ENCODE measurements at places on chromosomes 16 and 17. TPM values are rescaled to one million over a fixed set of nuclear protein-coding genes. Genes with fewer than 3 reads are reported as not detected.

DNA sequence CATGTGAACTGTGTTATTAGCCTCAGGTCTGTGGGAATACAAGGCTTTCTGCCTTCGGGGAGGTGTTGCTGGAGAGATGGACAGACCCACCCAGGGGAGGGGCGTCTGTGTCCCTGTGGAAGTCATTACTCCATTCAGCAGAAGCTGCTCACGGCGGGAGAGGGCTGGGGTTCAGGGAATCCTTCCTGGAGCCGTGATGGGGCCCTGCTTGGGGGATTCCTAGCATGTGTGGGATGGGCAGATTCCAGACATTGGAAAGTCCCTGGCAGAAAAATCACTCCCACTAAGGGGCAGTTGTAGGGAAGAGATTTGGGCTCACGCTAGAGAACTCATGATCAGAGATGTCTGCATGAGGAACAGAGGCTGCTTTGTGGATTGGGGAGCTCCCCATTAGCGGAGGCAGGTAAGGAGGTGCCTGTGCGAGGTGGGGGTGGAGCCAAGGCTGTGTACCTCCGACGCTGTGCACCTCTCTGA is 56.3 kb upstream of the IL34 start:
- peak; percentile 74 for ATAC-seq

Gene NEUROD2
- 0.41 TPM for total RNA-seq

- ATAC-seq: peak; percentile 98
Observed at GRCh38 chr16:81181013-81181720, 57.3 kb upstream of the BCO1 start.

DNA sequence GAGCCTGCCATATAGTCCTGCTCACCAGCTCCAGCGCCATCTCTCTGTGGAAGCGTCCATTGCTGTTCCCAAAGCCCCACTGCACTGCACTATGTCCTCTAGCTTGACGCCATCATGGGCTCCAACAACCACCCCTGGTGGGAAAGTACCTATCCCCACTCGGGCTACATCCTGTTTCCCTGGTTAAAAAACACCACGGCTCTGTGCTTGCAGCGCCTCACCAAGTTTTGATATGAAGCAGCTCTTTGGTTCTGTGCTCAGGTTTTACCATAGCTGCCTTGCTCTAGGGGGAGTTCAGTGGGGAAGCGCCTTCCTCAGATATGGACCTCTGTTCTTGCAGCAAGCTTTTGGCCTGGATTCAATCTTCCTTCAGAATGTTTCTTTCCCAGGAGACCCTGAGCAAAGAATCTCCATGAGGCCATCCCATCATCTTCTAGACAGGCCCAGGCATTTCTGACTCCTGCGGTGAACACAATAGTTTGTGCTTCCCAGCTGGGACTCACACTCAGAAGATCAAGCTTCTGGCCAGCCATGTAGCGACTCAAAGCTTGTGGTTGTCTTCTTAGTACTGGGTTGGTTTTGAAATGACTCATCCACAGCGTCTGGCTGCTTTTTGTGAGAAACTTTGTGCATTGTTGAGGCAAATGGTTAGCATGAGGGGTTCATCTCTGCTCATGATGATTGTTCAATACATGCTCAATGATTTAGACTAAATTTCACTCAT is 39.5 kb downstream of the DYNLRB2 start:
- peak; percentile 74 for ATAC-seq

- ATAC-seq: peak; percentile 0
Observed at GRCh38 chr17:81396722-81397313, 1.6 kb downstream of the BAHCC1 start.

DNA sequence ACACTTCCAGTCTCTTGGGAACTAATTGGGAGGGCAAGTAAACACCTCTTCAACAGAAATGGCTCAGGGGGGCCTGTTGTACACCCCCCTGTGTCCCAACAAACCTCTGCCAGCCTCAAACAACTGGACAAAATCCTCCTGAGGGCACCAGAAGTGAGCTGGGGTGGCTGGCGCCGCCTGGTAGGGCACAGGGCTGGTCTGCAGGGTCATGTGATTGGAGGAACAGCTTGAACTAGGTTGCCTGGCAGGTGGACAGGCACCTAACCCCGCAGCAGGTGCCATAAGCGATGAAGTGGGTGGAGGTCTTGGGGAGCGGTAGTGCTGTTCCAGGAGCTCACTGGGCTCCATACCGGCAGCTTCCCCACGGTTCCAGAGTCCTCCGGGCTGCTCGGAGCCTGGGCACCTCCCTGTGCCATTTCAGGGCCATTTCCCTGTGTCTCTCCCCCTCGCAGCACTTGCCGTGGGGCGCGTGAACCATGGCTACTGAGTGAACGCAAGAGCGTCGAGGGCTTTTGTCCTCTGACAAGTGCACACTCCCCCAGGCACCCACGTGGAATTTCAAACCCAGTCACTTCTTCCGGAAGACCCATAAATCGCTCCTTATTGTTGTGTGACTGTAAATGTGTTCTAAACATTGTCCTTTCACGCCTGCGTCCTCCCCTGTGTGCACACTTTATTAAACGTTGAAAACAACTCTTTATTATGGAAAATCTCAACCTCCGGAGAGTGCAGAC is 101.5 kb downstream of the SEC14L1 start:
- ATAC-seq: no peak

Gene TBC1D3C
- total RNA-seq: not detected

DNA sequence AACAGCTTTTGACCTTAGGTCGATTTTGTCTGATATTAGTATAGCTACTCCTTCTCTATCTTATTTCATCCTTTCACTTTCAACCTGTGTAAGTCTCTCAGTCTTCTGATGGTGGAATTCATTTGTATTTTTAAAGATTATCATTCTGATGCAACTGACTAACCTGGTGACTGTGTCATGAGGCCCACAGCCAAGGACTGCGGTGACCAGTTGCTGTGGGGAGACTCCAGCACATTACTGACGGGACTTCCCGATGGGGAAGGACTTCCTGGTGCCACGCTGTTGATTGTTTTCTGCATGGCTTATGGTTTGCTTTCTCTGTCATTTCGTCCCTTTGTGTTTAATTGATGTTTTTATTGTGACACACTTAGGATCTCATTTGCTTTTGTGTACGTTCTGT is 34.2 kb downstream of the RMI2 start:
- no peak for ATAC-seq
